ENCODE measurements at places on chromosomes 7 and 10. TPM values are rescaled to one million over a fixed set of nuclear protein-coding genes. Genes with fewer than 3 reads are reported as not detected.

Gene RBP3
- not detected for total RNA-seq

Gene SPAM1
- total RNA-seq = not detected

Gene ABCC2
- 1.5 TPM for total RNA-seq

Gene MET
- total RNA-seq = 54.1 TPM

GRCh38 chr10:109875151-109875568 lies 48.2 kb downstream of the XPNPEP1 start:
- no peak for DNase-seq

DNA sequence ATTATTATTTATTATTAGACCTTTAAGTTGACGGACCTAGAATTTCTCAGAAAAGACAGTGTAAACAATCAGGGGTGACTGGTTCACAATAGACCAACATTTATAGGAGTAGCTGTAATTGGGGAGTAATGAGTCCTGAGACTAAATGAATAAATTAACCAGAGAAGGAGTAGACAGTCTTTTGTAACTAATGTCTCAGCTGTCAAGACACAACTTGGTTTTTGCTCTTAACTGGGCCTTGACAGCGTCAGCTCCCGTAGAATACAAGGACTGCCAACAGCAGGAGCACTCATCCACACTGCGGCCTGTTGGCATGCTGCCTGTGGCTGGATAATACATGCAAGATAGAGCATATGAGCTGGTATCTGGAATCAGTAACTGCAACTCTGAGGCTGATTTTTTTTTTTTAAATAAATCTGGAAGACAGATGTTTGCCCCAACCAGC lies 123.9 kb downstream of the CACNA2D1 start:
- peak; percentile 50 for DNase-seq

DNA sequence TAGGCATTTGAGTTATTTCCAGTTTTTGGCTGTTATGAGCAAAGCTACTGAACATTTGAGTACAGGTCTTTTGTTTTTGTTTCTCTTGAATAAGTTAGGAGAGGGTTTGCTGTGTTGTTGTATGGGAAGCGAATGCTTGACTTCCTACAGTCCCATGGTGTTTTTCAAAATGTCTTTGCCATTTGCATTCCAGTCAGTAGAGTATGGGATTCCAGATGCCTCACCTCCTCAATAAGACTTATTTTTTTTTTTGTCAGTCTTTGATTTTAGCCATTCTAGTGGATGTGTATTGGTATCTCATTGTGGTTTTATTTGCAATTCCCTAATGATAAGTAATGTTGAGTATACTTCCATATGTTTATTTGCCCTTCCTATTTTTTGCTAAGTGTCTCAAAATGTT lies 19.4 kb downstream of the CDK13 start:
- DNase-seq = no peak

GRCh38 chr10:16966991-16967865 lies 150.0 kb upstream of the RSU1 start:
- DNase-seq = no peak

Gene TBXAS1
- total RNA-seq = 13.0 TPM

DNA sequence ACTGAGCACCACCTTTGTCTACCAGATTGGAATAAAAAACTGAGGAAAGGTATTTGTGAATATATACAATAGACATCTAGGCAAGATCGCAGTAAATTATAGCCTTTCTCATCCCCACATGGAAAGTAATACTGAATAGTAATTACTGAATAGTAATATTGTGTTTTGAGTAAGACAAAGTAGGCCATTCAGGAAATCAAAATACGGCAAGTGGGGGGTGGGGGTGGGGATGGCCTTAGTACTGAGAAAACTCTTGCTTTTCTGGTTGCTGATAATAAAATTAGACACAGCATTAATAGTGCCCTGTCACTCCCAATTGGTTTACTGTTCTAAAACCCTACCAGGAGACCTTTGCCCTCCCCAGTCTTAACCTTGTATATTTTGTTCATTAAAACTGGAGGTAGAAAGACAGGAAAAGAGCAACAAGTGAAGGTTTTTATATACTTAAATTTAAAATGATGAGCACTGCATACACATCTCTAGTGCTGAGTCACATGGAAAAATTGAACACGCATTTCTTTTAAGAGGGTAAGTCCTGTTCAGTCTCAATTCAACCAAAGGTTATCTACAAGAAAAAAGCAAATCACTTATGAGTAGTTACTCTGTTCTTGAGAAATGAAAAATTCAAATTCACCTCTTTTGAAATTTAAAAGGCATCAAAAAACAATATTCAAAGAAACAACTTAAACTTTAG lies 65.6 kb downstream of the IGF2BP3 start:
- no peak for DNase-seq

- DNase-seq = no peak
Measured at GRCh38 chr7:83562960-83563359, 86.0 kb downstream of the SEMA3E start.

DNA sequence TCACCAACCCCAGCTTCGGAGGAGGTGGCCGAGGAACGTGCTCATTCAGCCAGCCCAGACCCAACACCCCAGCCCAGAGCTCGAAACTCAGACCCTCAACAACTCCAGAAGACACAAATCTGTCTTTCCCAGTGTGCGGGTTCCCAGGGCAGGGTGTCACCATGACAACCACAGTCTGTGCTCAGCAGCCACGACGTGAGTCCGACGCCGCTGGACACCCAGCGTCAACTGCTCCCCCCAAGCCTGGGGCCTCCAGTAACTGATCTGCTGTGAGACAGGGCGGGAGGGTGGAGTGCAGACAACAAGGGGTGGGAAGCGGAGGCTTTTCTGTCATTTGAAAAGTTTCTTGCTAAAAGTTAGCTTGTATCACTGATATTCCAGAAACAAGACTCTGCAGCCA lies 167.2 kb downstream of the MAD1L1 start:
- DNase-seq = no peak

GRCh38 chr7:24755541-24756407 lies 1.5 kb downstream of the GSDME start:
- peak; percentile 39 for DNase-seq

- no peak for DNase-seq
Measured at GRCh38 chr10:36114141-36114540, 472.0 kb upstream of the FZD8 start.

Gene CELF2
- 36.9 TPM for total RNA-seq

Gene PNLIPRP1
- total RNA-seq = not detected

Gene MACC1
- total RNA-seq = 35.2 TPM

- DNase-seq = no peak
Measured at GRCh38 chr7:10436302-10436701, 537.4 kb upstream of the PHF14 start.

DNA sequence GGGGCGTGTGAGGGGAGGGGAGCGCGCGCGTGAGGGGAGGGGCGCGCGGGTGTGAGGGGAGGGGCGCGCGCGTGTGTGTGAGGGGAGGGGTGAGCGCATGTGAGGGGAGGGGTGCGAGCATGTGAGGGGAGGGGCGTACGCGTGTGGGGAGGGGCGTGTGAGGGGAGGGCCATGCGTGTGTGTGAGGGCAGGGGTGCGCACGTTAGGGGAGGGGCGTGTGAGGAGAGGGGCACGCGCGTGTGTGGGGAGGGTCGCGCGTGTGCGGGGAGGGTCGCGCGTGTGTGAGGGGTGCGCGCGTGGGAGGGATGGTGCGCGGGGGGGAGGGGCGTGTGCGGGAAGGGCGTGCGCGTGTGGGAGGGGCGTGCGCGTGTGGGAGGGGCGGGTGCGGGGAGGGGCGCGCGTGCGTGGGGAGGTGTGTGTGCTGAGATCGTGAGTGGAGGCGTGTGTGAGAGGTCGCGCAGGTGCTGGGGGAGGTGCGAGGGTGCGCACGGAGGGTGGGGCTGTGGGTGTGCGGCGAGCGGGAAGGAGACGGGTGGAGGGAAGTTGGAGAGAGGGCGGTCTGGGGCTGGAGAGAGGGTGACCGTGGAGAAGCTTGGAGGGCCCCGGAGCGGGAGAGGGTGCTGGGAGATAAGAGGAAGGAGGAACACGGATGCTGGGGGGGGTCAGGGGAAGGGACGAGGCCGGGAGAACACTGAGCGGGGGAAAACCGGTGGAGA lies 19.7 kb downstream of the MXI1 start:
- DNase-seq = peak; percentile 82

Gene TEX47
- not detected for total RNA-seq

Data from ureter (tissue), 1 donor.